ENCODE measurements at places on chromosomes 3 and 15. TPM values are rescaled to one million over a fixed set of nuclear protein-coding genes. Genes with fewer than 3 reads are reported as not detected.

DNA sequence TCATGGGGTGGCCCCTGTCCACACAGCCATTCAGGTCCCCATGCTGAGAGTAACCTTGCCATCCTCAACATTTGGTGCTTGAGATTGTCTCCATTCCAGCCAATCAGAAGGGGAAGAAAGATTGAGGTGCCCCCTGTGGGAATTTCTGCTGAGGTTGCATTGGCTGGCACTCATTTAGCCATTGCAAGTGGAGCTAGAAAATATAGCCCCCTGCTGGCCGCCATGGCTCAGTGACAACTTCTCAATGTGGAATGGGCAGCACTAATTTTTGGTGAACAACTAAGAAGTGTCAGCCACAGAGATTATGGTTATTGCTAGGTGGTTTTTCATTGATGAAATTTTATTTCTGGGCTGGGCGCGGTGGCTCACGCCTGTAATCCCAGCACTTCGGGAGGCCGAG, 22.0 kb downstream of the COL6A6 start:
- DNase-seq = peak; percentile 73
- H3K27ac ChIP-seq = no peak overlapping the region
- H3K27me3 ChIP-seq = no peaks in the 10 kb centered on the region
- H3K4me3 ChIP-seq = no peak overlapping the region
- no peaks in the 10 kb centered on the region for H3K36me3 ChIP-seq
- H3K4me1 ChIP-seq = no peaks in the 10 kb centered on the region

GRCh38 chr3:111471831-111472230, 70.2 kb upstream of the CD96 start:
- no peak for DNase-seq
- no peak overlapping the region for H3K27ac ChIP-seq
- peaks cover 2% of the 10 kb centered on the region for H3K4me1 ChIP-seq

DNA sequence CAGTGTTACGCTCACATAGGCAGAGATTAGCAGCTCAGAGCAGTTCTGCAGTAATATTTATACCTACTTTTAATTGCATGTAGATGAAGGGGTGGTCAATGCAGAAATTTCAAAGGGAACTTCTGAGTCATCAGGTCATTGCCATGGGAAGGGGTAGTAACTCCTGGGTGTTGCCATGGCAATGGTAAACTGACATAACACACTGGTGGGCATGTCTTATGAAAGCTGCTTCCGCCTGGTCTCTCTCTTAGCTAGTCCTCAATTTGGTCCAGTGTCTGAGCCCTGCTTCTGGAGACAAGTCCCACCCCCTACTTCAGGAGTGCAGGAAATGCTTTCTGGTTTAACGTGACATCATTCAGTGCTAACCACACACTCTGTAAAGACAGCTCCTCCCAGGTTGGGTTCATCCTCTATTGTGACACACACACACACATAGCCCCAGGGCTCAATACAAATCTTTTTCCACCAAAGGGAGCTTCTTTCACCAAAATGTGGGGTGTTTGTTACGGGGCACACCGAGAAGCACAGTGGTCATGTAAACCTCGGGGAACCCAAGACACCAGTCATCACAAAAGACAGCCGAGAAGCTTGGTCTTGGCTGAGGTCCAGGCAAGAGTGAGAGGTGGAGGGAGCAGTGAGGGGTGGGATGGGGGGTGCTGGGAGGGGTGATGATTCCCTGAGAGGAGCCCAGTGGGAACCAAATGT, 74.5 kb downstream of the TLE3 start:
- DNase-seq = no peak
- H3K4me3 ChIP-seq = peak overlapping the region; percentile 29
- no peaks in the 10 kb centered on the region for H3K4me1 ChIP-seq
- no peaks in the 10 kb centered on the region for H3K36me3 ChIP-seq

DNA sequence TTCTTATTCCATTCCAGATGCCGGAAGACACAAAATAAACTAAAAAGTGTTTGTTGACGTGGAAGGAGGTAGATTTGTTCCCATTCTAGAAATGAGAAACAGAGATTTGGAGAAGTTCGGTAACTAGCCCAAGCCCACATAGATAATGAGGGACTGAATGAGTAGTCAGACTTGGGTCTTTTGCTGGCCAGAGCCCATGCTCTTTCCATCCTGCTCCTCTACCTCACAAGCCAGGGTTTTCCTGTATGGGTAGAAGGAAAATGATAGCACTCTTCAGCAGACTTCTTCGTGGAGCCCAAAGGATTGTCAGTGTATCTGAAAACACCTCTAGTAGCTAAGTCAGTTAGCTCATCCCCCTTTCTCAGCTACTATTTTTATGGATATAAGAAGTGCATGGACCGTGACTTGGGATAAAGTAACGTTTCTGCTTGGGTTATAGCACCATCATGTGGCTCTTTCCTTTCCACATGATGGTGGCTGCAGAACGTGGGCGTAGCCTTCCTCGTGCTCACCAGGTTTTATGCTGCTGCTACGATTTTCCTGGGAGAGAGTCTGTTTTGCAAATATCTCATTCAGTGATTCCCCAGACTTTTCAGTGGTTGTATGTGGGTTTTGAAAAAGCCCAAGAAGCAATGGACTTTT, 84.6 kb downstream of the DGKG start:
- H3K27me3 ChIP-seq = no peaks in the 10 kb centered on the region
- H3K27ac ChIP-seq = no peak overlapping the region
- H3K4me3 ChIP-seq = no peak overlapping the region

DNA sequence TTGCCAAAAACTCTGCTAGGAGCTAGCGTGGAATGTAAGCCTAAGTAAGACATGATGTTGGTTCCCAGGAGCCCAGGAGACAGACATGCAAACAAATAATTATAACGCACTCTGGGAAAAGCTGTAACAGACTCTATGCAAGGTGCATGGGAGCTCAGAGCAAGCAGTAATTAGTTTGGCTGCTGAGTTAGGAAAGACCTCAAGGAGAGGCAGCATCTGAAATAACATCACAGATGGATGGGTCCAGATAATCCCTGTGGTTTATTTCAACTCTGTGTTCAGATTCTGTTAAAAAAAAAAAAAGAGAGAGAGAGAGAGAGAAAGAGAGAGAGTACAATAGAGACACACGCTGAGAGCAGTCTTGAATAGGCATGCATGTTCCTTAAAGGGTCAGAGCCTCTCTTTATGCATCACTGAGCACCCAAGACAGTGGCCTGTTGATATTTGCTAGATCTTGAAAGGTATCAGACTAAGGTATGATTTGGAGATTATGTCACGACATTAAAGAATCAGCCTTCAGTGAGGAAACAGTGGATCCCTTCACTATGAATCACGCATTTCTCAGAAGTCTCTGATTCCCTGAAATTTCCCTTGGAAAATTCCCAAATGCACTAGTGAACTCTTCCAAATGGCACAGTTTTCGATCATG, 124.4 kb upstream of the LIPC start:
- H3K27me3 ChIP-seq = no peaks in the 10 kb centered on the region
- no peak for DNase-seq
- 0 out of 2 replicates have a peak, but pooled peaks cover 4% of the 10 kb centered on the region for H3K4me1 ChIP-seq

DNA sequence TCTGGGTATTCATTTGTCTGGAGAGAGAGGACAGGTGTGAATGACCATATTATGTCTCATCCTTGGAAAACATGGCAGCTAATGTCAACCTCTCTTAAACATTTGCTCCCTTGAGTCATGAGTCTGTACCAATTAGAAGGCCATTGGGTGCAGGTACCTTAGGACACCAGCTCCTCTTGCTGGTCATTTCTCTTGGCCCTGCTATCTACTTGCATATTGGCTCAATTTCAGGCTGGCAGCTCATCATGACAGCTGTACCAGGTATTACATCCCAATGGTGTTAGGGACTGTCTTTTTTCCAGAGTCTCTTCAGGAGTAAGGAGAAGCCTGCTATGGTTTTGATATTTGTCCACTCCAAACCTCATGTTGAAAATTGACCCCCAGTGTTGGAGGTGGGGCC, 92.2 kb upstream of the ANKRD28 start:
- H3K27me3 ChIP-seq = no peaks in the 10 kb centered on the region
- H3K4me3 ChIP-seq = no peak overlapping the region
- no peaks in the 10 kb centered on the region for H3K36me3 ChIP-seq
- H3K27ac ChIP-seq = no peak overlapping the region

GRCh38 chr15:96893159-96893906, 562.8 kb downstream of the NR2F2 start:
- H3K27ac ChIP-seq = no peak overlapping the region
- no peaks in the 10 kb centered on the region for H3K4me1 ChIP-seq
- no peak for DNase-seq
- no peak overlapping the region for H3K4me3 ChIP-seq

GRCh38 chr3:120801484-120801883, 58.9 kb downstream of the GTF2E1 start:
- no peak overlapping the region for H3K4me3 ChIP-seq
- H3K36me3 ChIP-seq = no peaks in the 10 kb centered on the region
- no peaks in the 10 kb centered on the region for H3K27me3 ChIP-seq

DNA sequence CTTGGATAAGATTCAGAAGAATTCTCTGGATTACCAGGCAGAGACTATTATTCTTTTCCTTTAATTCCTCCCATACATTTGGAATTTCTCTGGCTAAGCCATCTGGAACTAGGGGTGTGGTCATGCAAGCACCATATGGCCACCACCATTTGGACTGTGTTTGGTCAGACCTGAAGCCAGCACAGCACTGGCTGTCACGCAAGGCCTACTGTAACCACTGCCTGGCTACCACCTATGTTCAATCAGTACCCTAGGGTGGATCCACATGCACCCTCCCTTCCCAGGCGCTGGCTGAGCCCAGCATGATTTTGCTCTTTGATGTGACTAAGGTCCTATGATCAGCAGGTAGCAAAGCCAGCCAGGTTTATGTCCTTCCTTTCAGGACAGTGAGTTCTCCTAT, 287.8 kb upstream of the GOLIM4 start:
- no peaks in the 10 kb centered on the region for H3K36me3 ChIP-seq
- H3K27me3 ChIP-seq = no peaks in the 10 kb centered on the region
- H3K4me3 ChIP-seq = no peak overlapping the region
- DNase-seq = no peak

DNA sequence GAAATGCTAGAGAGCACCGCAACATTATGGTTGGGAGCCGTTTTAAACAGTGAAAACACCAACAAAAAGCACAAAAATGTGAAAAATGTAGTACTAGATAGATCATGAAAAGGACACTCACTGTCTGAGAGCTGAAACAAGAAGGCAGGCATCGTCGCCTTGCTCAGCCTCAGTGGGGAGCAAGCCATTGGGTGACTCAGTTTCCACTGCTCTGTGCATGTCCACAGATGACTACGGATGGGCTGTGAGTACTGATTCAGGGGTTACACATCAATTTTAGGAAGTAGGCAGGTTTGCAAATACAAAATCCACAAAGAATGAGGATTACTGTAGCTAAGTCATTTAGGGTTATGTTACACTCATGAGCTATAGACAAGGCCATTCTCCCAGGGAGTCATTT, 10.8 kb downstream of the NOX5 start:
- H3K36me3 ChIP-seq = no peaks in the 10 kb centered on the region
- H3K4me1 ChIP-seq = no peaks in the 10 kb centered on the region
- no peak overlapping the region for H3K4me3 ChIP-seq

DNA sequence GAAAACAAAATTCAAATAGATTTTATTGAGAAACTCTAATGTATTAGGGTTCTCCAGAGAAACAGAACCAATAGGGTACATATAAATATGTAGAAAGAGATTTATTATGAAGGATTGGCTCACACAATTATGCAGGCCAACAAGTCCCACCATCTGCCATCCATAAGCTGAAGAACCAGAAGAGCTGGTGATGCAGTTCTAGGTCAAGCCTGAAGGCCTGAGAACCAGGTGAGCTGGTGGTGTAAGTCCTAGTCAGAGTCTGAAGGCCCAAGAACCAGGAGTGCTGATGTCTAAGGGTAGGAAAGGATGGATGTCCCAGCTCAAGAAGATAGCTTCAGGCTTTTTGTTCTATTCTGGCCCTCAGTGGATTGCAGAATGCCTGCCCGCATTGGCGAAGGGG, 2.6 kb upstream of the NFKBIZ start:
- no peak for DNase-seq
- no peak overlapping the region for H3K4me3 ChIP-seq
- H3K36me3 ChIP-seq = peaks cover 15% of the 10 kb centered on the region
- H3K4me1 ChIP-seq = peaks cover 7% of the 10 kb centered on the region

- no peak overlapping the region for H3K4me3 ChIP-seq
- no peak for DNase-seq
- H3K4me1 ChIP-seq = no peaks in the 10 kb centered on the region
- peaks cover 2% of the 10 kb centered on the region for H3K27me3 ChIP-seq
- no peak overlapping the region for H3K27ac ChIP-seq
Observed at GRCh38 chr15:101772921-101773320, 30.4 kb upstream of the OR4F6 start.

DNA sequence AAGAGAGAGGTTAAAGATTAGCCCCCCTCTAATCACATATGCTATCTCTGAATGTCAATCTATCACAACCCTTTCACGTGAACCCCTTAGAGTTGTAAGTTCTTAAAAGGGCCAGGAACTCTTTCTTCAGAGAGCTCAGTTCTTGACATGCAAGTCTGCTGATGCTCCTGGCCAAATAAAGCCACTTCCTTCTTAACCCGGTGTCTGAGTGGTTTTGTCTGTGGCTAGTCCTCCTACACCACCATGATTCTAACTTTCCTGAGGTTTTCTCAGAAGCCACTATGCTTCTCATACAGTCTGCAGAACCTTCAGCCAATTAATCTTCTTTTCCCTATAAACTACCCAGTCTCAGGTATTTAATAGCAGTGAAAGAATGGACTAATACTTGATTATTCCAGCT, 231.1 kb upstream of the CNTN6 start:
- no peak overlapping the region for H3K4me3 ChIP-seq
- no peaks in the 10 kb centered on the region for H3K27me3 ChIP-seq
- DNase-seq = no peak
- H3K4me1 ChIP-seq = no peaks in the 10 kb centered on the region

DNA sequence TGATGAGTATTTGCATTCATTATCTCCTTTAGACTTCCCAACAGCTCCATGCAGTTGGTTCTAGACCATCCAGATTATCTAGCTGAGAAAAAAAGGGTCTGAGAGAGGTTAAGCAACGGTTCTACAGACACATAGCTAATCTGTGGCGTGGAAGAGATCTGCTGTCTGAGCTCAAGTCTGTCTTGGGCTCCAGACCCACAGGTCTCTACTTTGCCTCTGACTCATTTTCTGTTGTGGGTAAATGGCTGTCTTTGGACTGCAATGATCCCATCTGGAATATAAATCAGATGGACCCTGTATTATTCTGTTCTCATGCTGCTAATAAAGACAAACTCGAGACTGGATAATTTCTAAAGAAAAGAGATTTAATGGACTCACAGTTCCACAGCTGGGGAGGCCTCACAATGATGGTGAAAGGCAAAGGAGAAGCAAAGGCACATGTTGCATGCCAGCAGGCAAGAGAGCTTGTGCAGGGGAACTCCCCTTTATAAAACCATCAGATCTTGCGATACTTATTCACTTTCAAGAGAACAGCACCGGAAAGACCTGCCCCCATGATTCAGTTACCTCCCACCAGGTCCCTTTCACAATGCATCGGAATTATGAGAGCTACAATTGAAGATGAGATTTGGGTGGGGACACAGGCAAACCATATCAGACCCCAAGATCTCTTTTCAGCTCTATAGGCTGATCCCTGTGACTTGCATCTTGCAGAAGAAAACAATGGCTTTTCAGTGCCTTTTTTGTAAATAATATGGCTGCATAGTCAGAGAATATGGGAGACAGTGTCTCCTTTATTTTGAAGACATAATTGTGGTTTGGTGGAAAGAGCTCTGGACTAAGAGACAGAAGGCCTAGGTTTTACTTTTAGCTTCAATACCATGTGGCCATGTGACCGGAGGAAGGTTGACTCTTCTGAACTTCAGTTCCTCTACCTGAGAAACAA, 24.7 kb downstream of the CEMIP start:
- H3K27ac ChIP-seq = no peak overlapping the region
- no peaks in the 10 kb centered on the region for H3K4me1 ChIP-seq
- H3K27me3 ChIP-seq = no peaks in the 10 kb centered on the region

SPRED1 gene
- total RNA-seq = 41.0 TPM

UBL7 gene
- total RNA-seq = 47.5 TPM

HCLS1 gene
- 1.2 TPM for total RNA-seq

CLSTN2 gene
- total RNA-seq = 0.68 TPM

MKRN3 gene
- not detected for total RNA-seq

DGKG gene
- not detected for total RNA-seq

RNF123 gene
- 40.6 TPM for total RNA-seq

Data from H9 (cell line).